A549 treated with GW870086 at 1 μM for 4 hours (cell line): ENCODE measurements at places on chromosomes 1 and 21. TPM values are rescaled to one million over a fixed set of nuclear protein-coding genes. Genes with fewer than 3 reads are reported as not detected.

The MAB21L3 gene
- 0.08 TPM in 1 of 5 replicates, not detected in the others for total RNA-seq

The RNF186 gene
- not detected in 5 replicates for total RNA-seq

The NTNG1 gene
- not detected in 5 replicates for total RNA-seq

The FAM76A gene
- total RNA-seq = 4.0 to 6.3 TPM (median 5.7 TPM) in 5 replicates

The BMP8B gene
- 4.4 to 5.5 TPM (median 5.0 TPM) in 5 replicates for total RNA-seq

The ICOSLG gene
- 3.7 to 5.0 TPM (median 4.4 TPM) in 5 replicates for total RNA-seq

The OLFML2B gene
- total RNA-seq = 0.31 to 1.1 TPM (median 0.48 TPM) in 5 replicates

The PADI1 gene
- total RNA-seq = 1.2 to 2.4 TPM (median 1.4 TPM) in 5 replicates

The CATSPERE gene
- 0.05 to 0.15 TPM (median 0.12 TPM) in 3 of 5 replicates, not detected in the others for total RNA-seq

The LIN28A gene
- 0.03 TPM in 1 of 5 replicates, not detected in the others for total RNA-seq

The CD1E gene
- total RNA-seq = not detected in 5 replicates

The MANEAL gene
- total RNA-seq = 21.3 to 25.5 TPM (median 24.6 TPM) in 5 replicates

The ENAH gene
- total RNA-seq = 68.4 to 90.6 TPM (median 86.1 TPM) in 5 replicates

The C1orf94 gene
- total RNA-seq = 0.07 TPM in 1 of 5 replicates, not detected in the others

The FCMR gene
- total RNA-seq = 3.3 to 6.4 TPM (median 4.4 TPM) in 5 replicates

The TEX38 gene
- not detected in 5 replicates for total RNA-seq

The APOBEC4 gene
- total RNA-seq = not detected in 5 replicates

The GPATCH3 gene
- total RNA-seq = 8.9 to 10.7 TPM (median 9.9 TPM) in 5 replicates

The CNR2 gene
- 0.02 TPM in 1 of 5 replicates, not detected in the others for total RNA-seq

The S100A8 gene
- total RNA-seq = not detected in 5 replicates
